ENCODE measurements at places on chromosomes 3 and 15. TPM values are rescaled to one million over a fixed set of nuclear protein-coding genes. Genes with fewer than 3 reads are reported as not detected.

The CD96 gene
- total RNA-seq = 0.05 TPM

The SLC28A2 gene
- total RNA-seq = not detected

The GOLGA8G gene
- 0.05 TPM for total RNA-seq

The NAALADL2 gene
- 6.0 TPM for total RNA-seq

The SCN11A gene
- under 0.01 TPM for total RNA-seq

The MINAR1 gene
- total RNA-seq = 0.17 TPM

The KY gene
- 0.65 TPM for total RNA-seq

The GPR160 gene
- total RNA-seq = 28.6 TPM

The LIPH gene
- 9.6 TPM for total RNA-seq

The RBPMS2 gene
- 0.05 TPM for total RNA-seq

The GOLGA8Q gene
- total RNA-seq = 1.4 TPM

The CDHR4 gene
- total RNA-seq = not detected

The MYO5C gene
- total RNA-seq = 18.3 TPM

The IQCF5 gene
- not detected for total RNA-seq

The IL20RB gene
- 0.35 TPM for total RNA-seq

The LRTM1 gene
- total RNA-seq = not detected

The CCR5 gene
- total RNA-seq = not detected

The NMB gene
- total RNA-seq = 8.7 TPM

The AP4E1 gene
- 18.8 TPM for total RNA-seq

The CASR gene
- not detected for total RNA-seq

The NIPA2 gene
- total RNA-seq = 85.1 TPM

The DPPA2 gene
- not detected for total RNA-seq

The IQGAP1 gene
- 486 TPM for total RNA-seq

The SLC51A gene
- total RNA-seq = not detected

The ZNF860 gene
- total RNA-seq = 8.6 TPM

The ERICH6 gene
- total RNA-seq = not detected
